ENCODE measurements at places on chromosomes 5 and 9. TPM values are rescaled to one million over a fixed set of nuclear protein-coding genes. Genes with fewer than 3 reads are reported as not detected.

The C5orf24 gene
- 23.0 TPM for total RNA-seq

DNA sequence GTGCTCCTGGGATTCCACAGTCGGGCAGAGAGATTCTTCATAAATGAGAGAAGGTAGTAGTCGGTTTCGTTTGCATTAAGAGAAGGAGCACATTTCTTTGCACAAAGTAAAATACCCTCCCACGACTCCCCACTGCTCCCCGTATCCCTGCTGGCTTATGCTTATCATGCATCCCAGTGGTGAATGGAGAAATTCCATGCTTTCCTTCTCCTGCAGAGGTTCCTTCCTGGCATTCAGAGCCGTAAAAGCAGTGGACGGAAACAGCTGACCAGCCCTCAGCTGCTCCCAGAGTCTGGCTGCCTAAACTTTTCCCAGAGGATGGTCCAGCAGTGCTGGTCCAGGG, 93.1 kb downstream of the C9orf152 start:
- H3K4me1 ChIP-seq = no peaks in the 10 kb centered on the region
- no peaks in the 10 kb centered on the region for H3K27me3 ChIP-seq
- H3K4me3 ChIP-seq = no peak overlapping the region
- H3K27ac ChIP-seq = no peak overlapping the region
- no peak for DNase-seq

The PKD2L2 gene
- total RNA-seq = not detected

The RNF38 gene
- total RNA-seq = 61.0 TPM

- H3K4me1 ChIP-seq = peaks cover 18% of the 10 kb centered on the region
- DNase-seq = no peak
- peaks cover 6% of the 10 kb centered on the region for H3K36me3 ChIP-seq
- no peak overlapping the region for H3K4me3 ChIP-seq
Measured at GRCh38 chr5:138955013-138955660, 80.0 kb upstream of the LRRTM2 start.

DNA sequence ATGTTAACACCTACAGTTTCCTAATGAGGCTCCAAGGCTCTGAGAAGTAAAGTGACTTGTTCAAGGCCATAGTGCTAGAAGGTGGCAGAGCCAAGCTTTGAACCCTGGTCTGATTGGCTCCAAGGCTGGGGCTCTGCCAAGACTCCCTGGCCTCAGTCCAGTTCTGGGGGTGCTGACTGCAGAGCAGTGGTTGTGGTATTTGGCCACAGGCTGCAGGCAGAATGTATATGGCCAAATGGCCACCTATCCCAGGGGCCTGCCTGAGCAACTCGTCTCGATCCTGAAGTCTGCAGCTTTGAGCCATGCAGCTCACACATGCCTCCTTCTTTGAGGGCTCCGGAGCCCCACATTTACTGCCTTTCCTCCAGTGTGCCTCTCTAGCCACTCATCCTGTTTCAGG, 9.7 kb upstream of the NEK6 start:
- no peak overlapping the region for H3K27ac ChIP-seq
- peaks cover 1% of the 10 kb centered on the region for H3K4me1 ChIP-seq

- no peak overlapping the region for H3K27ac ChIP-seq
- peaks cover 8% of the 10 kb centered on the region for H3K36me3 ChIP-seq
- no peak overlapping the region for H3K4me3 ChIP-seq
- H3K27me3 ChIP-seq = no peaks in the 10 kb centered on the region
Measured at GRCh38 chr9:4684820-4685219, 5.5 kb downstream of the CDC37L1 start.

GRCh38 chr5:173909199-173909598, 21.1 kb downstream of the CPEB4 start:
- no peaks in the 10 kb centered on the region for H3K4me1 ChIP-seq
- DNase-seq = no peak
- H3K27ac ChIP-seq = no peak overlapping the region
- peaks cover 6% of the 10 kb centered on the region for H3K36me3 ChIP-seq

DNA sequence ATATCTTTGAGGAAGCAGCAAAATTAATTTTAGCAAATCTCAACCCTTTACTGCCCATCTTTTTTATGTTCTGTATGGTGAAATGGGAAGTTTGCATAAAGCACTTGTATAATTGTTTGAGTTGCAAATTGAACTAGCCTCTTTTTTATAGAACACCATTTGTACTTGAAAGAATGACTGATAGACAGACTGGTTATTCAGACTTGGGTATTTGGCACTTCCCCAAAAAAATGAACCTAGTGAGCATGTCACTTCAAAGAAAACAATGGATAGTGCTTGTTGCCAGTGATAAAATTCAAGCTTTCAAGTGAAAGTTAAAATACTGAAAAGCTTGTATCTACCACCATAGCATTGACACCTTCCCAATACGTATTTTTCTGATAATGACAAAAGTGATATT, 115.8 kb downstream of the ERCC6L2 start:
- H3K4me1 ChIP-seq = no peaks in the 10 kb centered on the region
- no peak overlapping the region for H3K4me3 ChIP-seq
- H3K27me3 ChIP-seq = no peaks in the 10 kb centered on the region
- H3K36me3 ChIP-seq = peaks cover 4% of the 10 kb centered on the region
- no peak overlapping the region for H3K27ac ChIP-seq
- no peak for DNase-seq

The SLC6A3 gene
- not detected for total RNA-seq

GRCh38 chr9:98736226-98736625, 27.5 kb upstream of the GABBR2 start:
- no peak for DNase-seq
- no peaks in the 10 kb centered on the region for H3K4me1 ChIP-seq
- no peaks in the 10 kb centered on the region for H3K36me3 ChIP-seq
- no peak overlapping the region for H3K4me3 ChIP-seq

DNA sequence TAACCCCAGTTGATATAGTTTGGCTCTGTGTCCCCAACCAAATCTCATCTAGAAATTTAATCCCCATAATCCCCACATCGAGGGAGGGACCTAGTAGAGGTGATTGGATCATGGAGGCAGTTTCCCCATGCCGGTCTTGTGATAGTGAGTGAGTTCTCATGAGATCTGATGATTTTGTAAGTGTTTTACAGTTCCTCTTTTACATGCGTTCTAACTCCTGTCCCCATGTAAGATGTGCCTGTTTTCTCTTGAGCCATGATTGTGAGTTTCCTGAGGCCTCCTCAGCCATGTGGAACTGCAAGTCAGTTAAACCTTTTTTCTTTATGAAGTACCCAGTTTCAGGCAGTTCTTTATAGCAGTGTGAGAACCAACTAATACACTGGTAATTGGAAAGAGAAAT, 73.6 kb downstream of the CDH12 start:
- no peaks in the 10 kb centered on the region for H3K36me3 ChIP-seq
- H3K27me3 ChIP-seq = no peaks in the 10 kb centered on the region
- H3K27ac ChIP-seq = no peak overlapping the region
- H3K4me3 ChIP-seq = no peak overlapping the region
- no peak for DNase-seq

DNA sequence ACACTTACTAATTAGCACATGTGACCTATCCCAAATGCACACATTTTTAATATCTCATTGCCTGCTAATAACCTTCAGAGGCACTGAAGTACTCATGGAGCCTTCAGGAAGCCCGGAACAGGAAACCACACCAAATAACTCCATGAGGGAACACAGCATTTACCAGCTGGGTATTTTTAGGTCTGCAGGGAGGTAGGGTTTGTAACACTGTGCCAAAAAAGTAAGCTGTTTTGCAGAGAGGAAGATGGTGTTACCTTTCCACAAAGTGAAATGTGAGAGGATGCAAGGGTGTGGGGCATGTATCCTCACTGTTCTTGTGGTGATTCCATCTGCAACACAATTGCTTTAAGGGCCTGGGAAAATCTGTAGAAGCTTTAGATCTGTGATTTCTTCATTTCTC, 64.4 kb downstream of the NUDT12 start:
- no peaks in the 10 kb centered on the region for H3K4me1 ChIP-seq
- DNase-seq = no peak
- no peaks in the 10 kb centered on the region for H3K36me3 ChIP-seq
- no peak overlapping the region for H3K27ac ChIP-seq

- H3K4me3 ChIP-seq = no peak overlapping the region
- peaks cover 3% of the 10 kb centered on the region for H3K27me3 ChIP-seq
- no peaks in the 10 kb centered on the region for H3K36me3 ChIP-seq
- H3K4me1 ChIP-seq = no peaks in the 10 kb centered on the region
Measured at GRCh38 chr9:38213631-38214299, 144.7 kb upstream of the SHB start.

- H3K4me1 ChIP-seq = peaks cover 10% of the 10 kb centered on the region
- H3K27ac ChIP-seq = no peak overlapping the region
- DNase-seq = no peak
- H3K36me3 ChIP-seq = no peaks in the 10 kb centered on the region
- no peaks in the 10 kb centered on the region for H3K27me3 ChIP-seq
Measured at GRCh38 chr5:14216372-14216771, 73.2 kb downstream of the TRIO start.

GRCh38 chr5:75720882-75721281, 3.6 kb upstream of the POC5 start:
- H3K27ac ChIP-seq = no peak overlapping the region
- no peak for DNase-seq
- no peaks in the 10 kb centered on the region for H3K36me3 ChIP-seq
- no peaks in the 10 kb centered on the region for H3K27me3 ChIP-seq

GRCh38 chr5:137826067-137826466, 41.6 kb upstream of the MYOT start:
- no peaks in the 10 kb centered on the region for H3K4me1 ChIP-seq
- no peaks in the 10 kb centered on the region for H3K36me3 ChIP-seq
- no peak for DNase-seq
- H3K27ac ChIP-seq = no peak overlapping the region

- no peaks in the 10 kb centered on the region for H3K36me3 ChIP-seq
- no peaks in the 10 kb centered on the region for H3K4me1 ChIP-seq
- H3K27me3 ChIP-seq = no peaks in the 10 kb centered on the region
- DNase-seq = no peak
Measured at GRCh38 chr5:143262393-143263174, 140.9 kb downstream of the NR3C1 start.

The ZNF658 gene
- 1.6 TPM for total RNA-seq

The PHF24 gene
- total RNA-seq = not detected

GRCh38 chr5:177555228-177555627, 865 bp upstream of the FAM193B start:
- peaks cover 26% of the 10 kb centered on the region for H3K4me1 ChIP-seq
- no peak for DNase-seq
- peaks cover 5% of the 10 kb centered on the region for H3K36me3 ChIP-seq
- no peak overlapping the region for H3K27ac ChIP-seq
- no peak overlapping the region for H3K4me3 ChIP-seq

The IL31RA gene
- not detected for total RNA-seq

GRCh38 chr5:14767735-14768507, 103.4 kb downstream of the OTULIN start:
- no peak overlapping the region for H3K4me3 ChIP-seq
- H3K27ac ChIP-seq = peak overlapping the region; percentile 37
- H3K4me1 ChIP-seq = no peaks in the 10 kb centered on the region
- H3K27me3 ChIP-seq = no peaks in the 10 kb centered on the region

All from T-cell (primary cell).